BE2C (cell line): ENCODE measurements at places on chromosomes 2 and 18.

- no peak for DNase-seq
These were observed 91.0 kb upstream of the CDH19 start for GRCh38 chr18:66694852-66695251.

DNA sequence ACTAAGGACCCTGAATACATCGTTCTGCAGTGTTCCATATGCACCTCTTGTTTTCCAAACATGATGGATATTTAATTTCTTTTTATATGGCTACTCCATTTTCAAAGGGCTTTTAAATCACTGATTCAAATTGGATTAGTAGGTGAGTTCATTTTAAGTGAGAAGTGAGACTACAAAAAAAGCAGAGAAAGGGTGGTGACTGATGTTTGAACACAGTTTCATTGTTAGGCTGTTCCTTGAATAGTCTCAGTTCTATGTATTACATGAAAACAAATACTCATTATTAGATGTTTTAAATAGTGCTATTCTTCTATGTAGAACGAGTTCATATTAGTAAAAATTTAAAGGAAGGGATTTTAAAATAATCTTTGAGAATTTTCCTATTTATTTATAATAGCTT lies 72.7 kb upstream of the STON1 start:
- DNase-seq = no peak

GRCh38 chr2:47311764-47312490 lies 91.0 kb upstream of the MSH2 start:
- DNase-seq = no peak

DNA sequence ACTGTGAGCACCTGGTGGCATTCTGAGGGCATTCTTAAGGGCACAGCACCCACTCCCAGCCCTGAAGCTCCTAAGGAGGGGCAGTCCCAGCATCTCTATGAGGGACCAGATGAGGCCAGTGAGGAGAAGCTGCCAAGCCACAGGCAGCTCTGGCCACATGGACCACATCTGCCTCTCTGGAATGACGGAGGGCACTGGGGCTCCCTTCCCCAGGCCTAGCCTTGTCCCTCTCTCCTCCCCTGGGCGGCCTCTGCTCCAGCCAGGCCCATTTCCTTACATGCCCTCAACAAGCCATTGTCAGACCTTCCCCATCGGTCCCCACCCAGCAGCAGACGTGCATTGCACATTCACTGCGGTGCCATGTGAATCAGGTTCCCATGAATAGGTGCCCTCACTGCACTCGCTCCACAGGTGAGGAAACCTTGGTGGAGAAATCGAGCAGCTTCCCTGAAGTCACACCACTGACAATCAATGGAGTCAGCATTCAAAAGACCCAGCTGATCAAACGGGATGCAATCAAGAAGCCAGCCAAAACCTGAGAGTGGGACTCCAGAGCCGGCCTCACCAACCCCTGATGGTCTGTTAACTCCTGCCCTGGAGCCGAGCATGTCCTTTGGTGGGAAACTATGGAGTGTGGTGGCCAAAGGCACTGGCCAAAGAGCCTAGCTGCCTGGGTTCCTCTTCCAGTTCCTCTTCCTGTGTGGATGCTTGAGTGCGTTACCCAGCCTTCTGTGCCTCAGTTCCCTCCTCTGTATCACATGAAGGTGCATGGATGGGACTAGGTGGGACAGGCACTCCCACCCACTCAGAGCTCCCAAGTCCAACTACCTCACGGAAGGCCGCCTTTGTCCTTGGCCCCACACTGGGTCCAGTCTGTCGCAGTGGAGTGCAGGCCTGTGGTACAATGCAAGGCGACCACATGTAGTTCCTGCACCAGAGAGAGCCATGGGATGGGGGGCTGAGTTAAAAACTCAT lies 147.3 kb downstream of the ZFP36L2 start:
- no peak for DNase-seq
